ENCODE measurements at places on chromosomes 5 and 9.

DNA sequence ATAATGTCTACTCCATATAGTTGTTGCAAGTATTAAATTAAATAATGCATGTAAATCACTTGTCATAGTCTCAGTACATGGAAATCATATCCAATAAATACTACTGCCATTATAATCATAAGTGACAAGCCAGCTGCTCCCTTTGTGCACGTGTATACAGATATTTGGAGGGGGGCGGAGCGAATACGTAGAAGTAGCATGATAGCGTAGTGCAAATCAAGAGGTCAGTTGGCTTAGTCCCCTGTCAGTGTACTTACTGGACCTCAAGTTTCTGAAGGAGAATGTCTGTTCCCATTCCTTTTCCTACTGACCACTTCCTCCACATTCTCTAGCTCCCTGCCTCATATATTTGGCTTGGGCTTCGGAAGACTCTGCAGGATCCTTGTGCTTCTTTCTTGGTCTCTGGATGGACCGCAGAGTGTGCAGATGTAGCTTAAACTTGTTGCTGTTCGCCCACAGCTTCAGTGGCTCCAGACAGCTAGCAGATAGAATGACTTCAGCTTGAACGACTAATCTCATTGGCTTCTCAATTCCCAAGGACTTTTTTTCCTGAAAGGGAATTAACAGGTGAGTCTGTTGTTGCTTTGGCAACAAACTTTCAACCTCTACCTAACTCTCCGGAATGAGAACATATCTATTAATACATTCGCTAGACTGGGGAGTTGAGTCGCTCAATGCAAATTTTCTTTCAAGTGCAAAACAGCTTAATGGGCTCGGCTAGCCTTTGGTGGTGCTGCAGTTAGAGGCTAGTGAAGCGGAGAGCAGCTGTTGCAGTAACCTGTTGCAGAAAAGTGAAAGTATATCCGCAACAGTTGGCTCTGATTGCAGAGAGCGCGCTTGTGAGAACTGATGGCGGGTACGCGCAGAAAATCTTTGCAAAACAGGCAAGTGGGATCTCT lies at the start of gene PCDHB1:
TSS of gene PCDHB1 (plus strand) at position 753 of the 899 bp plus-strand sequence. CDS start at position 850, 97 bp downstream.
- DNase-seq: no peak

GRCh38 chr5:154287136-154287535 lies 96.6 kb downstream of the GALNT10 start:
- DNase-seq: no peak

DNA sequence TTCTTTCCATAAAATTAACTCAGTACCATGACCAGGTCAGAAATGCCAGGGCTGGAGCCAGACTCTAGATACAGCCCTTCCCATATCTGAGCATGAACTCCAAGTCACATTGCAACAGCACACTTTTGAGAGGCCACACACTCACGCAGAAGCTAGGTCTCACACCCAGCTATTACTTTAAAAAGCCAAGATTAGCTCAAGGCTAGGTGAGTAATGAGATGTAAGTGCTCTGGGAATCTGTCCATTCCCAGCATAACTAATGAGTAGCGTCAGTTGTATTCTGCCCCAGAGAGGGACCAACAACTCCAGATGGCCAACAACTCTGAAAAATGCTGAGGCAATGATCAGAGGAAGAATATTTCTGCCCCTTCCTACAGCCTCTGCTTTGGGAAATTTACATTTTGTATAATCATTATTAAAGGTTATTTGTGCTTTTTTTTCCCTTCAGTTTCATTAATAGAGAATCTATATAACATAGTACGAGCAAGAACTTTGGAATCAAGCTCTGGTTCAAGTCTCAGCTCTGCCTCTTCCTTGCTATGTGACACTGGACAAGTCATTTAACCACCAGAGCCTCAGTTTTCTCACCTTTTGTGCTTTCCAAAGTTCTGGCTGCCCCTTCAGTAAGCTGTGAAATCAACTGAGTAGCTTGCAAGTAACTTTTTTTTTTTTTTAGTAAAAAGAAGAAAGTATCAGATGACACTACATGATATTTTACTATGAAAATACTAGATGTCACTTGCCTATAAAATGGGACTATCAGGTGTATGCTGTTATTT lies 118.3 kb downstream of the NR6A1 start:
- no peak for DNase-seq

DNA sequence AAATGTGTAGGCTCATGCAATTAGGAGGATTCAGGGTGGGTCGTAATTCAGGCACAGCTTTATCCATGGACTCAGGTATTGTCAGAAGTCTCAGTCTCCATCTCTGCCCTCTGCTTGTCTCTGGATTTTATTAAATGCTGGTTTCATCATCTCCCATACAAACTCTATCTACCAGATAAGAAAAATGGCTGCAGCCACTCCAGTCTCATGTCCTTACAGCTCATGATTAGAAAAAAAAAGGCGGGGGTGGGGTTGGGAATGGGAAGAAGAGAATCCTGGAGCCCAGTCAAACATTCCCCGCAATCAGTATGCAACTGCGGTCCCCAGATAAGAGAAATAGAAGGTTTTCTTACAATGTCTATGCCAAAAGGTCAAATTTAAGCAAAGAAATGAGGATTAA lies 7.6 kb upstream of the FBXO38 start:
- no peak for DNase-seq

DNA sequence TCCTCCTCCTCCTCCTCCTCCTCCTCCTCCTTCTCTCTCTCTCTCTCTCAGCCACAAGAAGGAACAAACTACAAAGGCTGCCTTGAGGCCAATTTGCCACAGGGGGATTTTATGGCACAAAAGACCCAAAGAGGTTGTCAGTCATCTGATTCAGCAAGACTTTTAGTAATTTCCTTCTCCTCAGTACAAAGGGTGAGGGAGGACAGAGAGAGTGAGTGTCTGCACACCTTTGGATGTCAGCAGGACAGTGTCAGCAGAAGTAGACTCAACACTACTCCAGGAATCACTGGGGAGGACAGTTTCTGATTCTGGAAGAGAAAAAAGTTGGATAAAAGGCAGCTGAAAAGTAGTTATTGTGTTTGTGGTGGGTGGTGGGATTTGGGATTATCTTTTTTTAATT lies 13.6 kb downstream of the TIMD4 start:
- DNase-seq: no peak

DNA sequence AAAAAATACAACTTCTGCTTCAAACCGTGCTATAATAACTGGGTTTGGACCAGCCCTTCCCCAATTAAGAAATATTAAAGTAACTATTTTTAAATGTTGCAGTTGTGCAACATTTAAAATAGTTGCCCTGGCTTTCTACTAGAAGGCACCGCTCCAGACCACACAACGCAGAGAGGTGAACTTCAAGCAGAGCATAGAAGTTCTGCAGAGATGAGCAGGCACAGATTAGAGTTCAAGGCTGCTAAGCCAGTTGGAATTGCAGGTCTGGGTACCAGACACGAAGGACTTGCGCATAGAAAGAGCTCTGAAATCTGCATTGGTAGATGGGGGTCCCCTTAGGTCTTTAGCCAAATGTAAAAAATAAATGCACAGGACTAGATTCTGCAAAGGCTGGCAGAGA lies 58.7 kb upstream of the GALNT10 start:
- no peak for DNase-seq

Data from activated naive CD4-positive, alpha-beta T cell treated with Interleukin-2 at 50 U/mL for 16 hours (primary cell).